Caki2 (cell line): ENCODE measurements at places on chromosomes 5 and 9. TPM values are rescaled to one million over a fixed set of nuclear protein-coding genes. Genes with fewer than 3 reads are reported as not detected.

CCNO gene
- total RNA-seq = 3.6 and 5.4 TPM in 2 replicates

RNF44 gene
- 2.0 and 18.7 TPM in 2 replicates for total RNA-seq

CAMK4 gene
- total RNA-seq = 2.7 and 7.1 TPM in 2 replicates

UGT3A2 gene
- total RNA-seq = not detected in 2 replicates

LRRC19 gene
- total RNA-seq = not detected in 2 replicates

PCDHB13 gene
- 0.44 and 0.93 TPM in 2 replicates for total RNA-seq

GRCh38 chr5:157918811-157919742 lies 60.1 kb upstream of the CLINT1 start:
- no peak for DNase-seq

- no peak for DNase-seq
Observed at GRCh38 chr5:154002511-154003020, 36.1 kb downstream of the FAM114A2 start.

DNA sequence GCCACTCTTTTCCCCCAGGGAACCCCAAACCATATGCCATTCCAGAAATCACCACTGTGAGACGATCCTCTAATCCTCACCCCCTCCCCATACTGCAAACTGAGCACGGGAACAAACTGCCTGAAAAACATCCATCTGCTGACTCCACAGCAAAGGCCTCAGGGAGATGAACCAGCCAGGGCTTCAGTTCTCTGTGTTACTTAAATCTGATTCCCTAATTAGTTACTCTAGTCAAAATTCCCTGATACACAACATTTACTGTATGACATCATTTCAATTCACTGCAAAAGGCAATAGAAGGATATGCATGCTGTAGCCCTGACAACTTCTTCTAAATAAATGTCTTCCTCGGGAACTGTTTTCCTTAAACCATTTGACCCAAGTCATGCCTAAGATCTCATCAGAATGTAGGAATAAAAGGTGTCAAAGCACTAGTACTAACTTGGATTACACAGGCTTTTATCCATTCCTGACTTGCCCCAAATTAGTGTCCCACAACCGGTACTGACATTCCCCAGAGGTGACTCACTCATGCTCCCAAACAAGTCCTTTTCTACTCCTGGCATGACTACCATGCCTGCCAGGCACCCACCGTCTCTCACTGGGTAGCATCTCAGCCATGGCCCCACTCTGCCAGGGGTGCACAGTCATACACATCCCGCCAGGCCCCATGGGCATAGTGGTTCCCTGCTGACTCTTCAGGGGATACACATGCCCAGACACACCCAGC lies 35.0 kb downstream of the MTX3 start:
- DNase-seq = peak; percentile 3

GRCh38 chr9:92385001-92385400 lies 19.4 kb downstream of the OGN start:
- DNase-seq = no peak

DNA sequence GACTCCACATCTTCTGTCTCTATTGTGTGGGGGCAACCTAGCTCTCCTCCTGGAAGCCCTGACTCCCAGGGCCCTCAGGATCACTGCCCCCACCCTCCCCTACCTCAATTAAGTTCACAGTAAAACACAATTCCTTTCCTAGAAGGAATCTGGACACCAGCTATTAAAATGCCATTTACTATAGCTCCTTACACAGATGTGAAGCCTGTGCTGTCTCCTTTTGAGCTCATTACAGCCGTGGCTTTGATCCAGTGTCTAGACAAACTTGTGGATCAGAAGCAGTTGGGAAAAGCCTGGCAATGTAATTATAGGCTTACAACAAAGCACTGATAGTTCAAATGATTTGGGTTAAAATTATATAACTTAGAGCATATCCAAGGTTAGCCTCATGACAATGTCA lies 107.0 kb upstream of the SMIM23 start:
- no peak for DNase-seq

- DNase-seq = no peak
Observed at GRCh38 chr5:83321483-83322055, 150.0 kb upstream of the VCAN start.

- no peak for DNase-seq
Observed at GRCh38 chr5:79806741-79807140, 117.1 kb downstream of the CMYA5 start.

DNA sequence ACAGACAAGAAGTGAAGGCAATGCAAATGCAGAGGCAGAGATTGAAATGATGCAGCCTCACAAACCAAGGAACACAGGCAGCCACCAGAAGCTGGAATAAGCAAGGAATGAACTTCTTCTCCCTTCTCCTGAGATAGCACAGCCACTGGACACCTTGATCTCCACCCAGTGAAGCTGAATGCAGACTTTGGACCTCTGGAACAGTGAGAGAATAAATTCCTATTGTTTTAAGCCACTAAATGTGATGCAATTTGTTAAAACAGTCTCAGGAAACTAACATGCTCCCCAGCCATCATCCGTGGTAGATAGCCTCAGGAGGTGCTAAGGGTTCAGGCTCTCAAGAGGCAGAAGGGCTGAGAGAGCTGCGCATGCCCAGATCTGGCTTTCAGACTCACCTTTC lies 512.2 kb upstream of the ZNF608 start:
- no peak for DNase-seq

- DNase-seq = no peak
Observed at GRCh38 chr5:138649775-138650174, 74.6 kb upstream of the HSPA9 start.

DNA sequence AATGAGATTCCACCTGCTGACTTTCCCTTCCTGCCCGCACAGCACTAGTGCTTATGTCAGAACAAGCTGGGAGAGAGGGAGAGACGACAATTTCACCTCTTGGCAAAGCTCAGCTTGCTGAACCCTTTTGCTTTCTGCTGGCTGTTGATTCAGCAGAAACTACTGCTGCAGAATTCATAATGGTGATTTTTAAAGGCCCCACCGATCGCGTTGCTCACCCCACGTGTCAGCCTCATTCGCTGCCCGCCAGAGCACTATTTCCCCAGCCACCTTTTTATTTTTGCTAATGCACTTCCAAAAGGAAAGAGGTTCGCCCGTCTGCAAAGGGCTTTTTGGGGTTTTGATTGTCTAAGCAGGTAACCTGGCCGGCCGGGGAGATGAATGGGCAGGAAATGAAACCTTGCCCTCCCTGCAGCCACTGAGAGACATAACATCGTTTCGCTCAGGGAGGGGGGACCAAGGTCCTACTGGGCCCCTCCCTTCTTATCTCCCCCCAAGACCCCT lies 1.3 kb downstream of the PPP2R2B start:
- DNase-seq = no peak

GRCh38 chr5:150544611-150545219 lies 36.8 kb downstream of the NDST1 start:
- no peak for DNase-seq

GRCh38 chr5:139369181-139369580 lies 13.9 kb downstream of the SLC23A1 start:
- DNase-seq = no peak

DNA sequence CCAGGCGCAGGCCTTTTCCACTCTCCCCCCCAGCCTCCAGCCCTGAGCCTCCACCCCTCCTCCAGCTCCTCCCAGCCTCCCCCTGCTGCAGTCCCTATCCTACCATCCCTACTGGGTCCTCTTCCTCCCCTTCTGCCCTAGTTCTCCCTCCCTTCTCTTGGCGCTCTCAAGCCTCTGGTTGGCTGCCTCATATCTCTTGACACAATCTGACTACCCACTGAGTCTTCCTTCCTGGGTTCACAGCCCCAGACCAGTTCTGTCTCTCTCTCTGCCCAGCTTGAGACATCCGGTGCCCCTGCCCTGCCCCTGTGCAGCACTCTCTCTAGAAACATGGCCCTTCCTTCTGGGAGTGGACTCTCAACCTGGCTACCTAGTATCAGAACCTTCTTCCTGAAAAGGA lies 76.2 kb downstream of the TSPAN17 start:
- no peak for DNase-seq

GRCh38 chr5:181163487-181164075 lies 16.2 kb downstream of the OR2V2 start:
- no peak for DNase-seq

DNA sequence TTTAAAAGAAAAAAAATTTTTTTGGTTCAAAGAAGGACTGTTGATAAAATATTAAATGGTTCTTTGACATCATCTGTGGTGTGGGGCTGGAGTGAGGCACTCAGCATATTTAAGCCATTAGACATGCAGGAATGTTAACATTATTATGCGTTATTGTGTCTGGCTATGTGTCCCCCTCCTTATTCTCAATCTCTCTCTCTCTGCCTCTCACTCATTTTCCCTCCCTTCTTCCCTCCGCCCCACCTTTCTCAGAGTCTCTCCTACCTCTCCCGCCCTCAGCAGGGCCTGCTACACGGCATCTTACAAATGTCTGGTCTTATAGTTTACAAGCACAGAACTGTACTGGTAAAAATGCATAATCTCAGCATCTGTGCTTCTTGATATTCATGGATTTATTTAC lies 287.8 kb upstream of the TMEM161B start:
- no peak for DNase-seq

- no peak for DNase-seq
Observed at GRCh38 chr9:95923794-95924193, 48.3 kb downstream of the ERCC6L2 start.
